Colonic mucosa (tissue), 4 donors: ENCODE measurements at places on chromosomes 11 and 22. TPM values are rescaled to one million over a fixed set of nuclear protein-coding genes. Genes with fewer than 3 reads are reported as not detected.

The FOLH1 gene
- total RNA-seq: 0.69 TPM

The SMIM35 gene
- not detected for total RNA-seq

The TRIM22 gene
- total RNA-seq: 16.6 TPM

GRCh38 chr22:46829117-46829891 is 66.9 kb downstream of the TBC1D22A start:
- DNase-seq: no peak

DNA sequence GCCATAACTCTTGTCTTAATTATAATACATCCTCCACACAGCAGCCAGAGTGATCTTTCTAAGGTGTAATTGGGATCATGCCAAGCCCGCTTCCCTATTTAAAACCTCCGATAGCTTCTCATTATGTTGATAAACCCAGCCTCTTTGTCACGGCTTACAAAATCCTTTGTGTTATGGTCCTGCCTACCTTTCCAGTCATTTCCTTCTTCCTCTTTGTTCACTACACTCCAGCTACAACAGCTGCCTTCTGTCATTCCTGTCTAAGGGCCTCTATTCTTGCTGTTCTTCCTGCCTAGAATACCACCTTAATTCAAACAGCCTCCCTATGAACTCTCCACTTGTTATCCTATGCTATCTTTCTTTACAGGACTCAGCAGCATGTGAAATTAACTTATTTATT is 70.6 kb upstream of the CAPRIN1 start:
- no peak for DNase-seq

GRCh38 chr11:106961048-106961447 is 57.2 kb downstream of the GUCY1A2 start:
- no peak for DNase-seq

DNA sequence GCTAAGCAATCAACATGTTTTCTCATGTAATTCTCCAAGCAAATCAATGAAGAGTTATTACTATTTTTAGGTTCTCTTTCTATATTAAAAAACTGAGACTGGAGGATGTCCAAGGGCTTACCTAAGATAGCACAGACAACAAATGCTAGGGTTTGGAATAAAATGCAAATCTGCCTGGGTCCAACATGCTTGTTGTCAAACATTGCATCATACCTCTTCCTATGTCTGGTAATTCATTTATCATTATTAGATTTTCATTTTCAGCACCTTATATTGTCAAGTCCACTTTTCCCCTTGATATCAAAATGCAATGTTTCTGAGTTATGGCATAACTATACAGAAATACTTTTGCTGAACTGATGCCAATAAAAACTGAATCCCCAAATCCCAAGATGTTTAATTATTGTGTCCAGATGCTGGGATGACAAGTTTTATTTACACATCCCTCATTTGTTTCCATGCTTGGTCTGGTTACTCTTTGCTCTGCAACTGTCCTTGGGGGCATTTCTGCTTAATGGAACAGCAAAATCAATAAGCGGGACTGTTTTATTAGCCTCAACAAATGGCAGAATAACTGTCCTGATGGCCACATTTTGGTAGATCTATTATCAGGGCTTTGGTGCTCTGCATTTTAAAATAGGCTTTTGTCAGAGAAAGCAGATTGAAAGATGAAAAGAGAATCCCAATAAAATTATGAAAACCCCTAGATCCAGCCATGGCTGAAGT is 86.0 kb downstream of the C11orf87 start:
- DNase-seq: no peak

GRCh38 chr22:40236131-40236665 is 58.5 kb downstream of the TNRC6B start:
- no peak for DNase-seq
